ENCODE measurements at places on chromosomes 12 and 14.

- no peak for DNase-seq
Observed at GRCh38 chr14:67311868-67312267, 47.7 kb downstream of the ATP6V1D start.

DNA sequence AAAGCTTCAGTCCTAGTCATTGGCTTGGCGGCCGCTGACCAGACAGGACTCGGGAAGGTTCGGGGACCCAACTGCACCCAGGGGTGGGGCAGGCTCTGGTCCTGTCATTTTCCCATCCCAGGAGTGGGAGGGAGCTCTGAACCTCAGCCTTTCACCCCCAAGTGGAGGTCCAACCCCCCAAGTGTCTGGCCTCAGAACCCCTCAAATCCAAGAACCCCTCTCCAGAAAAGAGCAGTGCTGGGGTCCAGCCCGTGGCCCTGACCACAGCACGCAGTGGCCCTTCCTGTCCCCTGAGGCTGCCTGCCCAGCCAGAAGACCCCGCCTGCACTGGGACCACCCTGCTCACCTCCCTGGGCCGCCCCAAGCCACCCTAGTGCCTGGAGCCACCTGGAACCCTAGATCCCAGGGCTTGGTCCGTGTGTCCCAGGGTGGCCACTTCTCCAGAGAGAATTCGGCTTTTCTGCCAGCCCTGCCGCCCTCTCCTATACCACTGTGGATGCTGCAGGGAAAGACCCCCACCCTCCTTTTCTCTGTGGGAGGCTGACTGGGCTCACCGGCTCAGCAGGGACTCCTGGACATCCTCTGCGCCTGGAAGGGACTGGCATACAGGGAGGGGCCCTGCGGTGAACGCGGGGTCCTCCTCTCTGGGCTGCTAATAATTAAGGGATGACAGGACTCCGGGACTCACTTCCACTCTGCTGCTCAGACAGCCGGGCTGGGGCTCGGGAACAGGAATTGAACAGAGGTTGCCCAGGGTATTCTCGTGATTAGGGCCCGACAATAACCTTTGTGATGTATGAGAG is 326.9 kb upstream of the SFSWAP start:
- no peak for DNase-seq

DNA sequence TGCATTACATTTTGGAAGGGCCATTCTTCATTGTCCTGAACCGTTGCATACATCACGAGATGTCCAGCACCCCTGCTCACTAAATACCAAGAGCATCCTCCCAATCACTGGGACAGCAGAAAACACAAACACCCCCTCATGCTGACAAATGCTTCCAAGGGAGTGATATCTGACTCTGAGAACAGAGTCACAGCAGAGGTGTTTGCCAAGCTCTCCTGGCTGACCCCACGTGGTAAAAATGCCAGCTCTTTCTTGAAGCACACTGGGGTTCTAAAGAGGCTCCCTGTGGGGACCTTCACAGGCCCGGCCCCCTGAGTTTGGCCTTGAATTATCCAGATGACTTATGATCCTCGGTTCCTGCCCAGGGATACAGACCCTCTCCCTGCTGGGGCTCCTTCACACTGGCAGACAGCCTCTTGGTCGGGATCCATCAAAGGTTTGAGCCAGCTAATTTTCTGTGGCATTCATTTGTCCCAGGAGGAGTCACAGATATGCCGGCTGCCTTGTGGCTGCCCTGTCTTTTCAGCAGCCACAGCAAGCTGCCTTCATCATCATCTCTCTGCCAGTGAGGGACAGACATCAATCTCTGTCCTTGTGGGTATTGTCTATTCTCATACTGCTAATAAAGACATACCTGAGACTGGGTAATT is 43.1 kb upstream of the PSMC1 start:
- no peak for DNase-seq

GRCh38 chr12:90275088-90275487 is 566.5 kb upstream of the ATP2B1 start:
- no peak for DNase-seq

DNA sequence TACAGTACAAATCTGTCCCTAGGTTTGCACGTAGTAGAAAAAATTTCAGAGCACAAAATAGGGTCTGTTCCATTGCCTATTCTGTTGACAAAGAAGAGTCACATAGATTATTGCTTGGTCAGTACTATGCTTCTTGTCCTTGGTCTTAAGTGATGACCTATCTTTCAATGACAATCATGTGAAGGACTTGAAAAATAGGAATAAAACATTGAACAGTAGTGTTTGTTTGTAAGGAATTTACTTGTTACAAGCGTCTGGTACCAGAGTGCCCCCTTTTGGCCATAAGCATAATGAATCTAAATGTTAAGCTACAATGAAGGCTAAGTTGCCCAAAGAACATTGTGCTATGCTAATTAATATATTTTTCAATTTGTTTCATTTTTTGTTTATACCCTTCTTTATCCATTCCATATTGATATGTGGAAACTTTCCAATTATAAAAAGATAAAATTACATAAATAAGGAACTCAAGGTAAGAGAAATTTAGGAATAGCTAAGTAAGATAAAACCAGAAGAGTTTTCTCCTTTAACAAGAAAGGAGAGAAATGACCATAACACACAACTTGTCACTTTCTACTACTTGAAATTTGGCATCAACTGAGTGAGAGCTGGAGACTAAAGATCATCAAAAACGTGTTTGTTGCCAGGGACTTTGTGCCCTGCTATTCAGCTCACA is 204.7 kb downstream of the EPS8 start:
- no peak for DNase-seq

DNA sequence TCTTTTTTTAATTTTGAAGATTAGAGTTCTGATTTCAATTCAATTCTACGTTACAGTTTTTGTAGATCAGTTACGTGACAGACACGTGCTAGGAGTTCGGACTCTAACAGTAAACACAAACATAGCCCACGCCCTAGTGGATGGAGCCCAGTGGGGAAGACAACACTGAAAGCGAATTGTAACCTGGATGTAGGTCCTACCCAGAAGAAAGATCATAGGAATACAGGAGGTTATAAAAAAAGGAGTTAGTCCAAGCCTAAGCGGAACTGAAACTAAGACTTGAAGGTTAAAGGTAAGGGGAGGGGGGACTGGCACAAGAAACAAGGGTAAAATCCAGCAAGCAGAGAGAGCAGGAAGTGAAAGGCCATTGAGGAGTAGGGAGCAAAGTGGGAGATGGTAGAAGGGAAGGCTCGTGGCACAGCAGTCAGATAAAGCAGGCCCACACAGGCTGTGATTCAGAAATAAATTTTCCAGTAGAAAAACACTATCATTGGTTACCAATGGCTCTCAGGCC is 15.7 kb upstream of the CRY1 start:
- no peak for DNase-seq

DNA sequence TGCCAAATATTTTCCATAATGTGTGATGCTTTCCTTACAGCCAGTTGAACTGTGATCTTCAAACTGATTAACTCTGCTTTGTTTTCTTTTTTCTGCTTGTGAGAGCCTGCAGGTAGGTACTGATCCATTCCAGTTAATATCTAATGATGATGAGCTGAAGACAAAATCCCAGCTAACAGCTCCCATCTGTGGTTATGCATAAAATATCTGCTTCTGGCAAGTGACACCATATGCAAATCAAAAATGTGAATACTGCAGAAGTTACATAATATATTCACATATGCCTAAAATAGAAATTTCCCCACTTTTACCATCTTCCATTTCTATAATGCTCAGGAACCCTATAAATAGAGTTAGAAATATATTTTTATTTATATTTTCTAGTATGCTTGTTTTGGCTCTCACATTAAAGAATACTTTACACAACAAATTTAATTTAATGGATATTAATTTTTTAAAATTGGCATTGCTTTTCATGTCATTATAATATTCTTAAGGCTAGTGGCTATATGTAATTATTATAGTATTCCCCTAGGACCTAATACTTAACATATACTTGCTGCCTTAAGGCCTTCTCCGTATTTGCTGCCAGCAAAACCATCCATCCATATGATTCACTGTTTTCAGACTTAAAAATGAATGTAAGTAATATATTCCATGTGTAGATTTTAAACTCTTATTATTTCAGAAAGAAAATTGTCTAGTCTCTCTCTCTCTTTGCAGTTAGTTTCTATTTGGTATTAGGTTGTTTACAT is 83.8 kb downstream of the CCER1 start:
- DNase-seq = no peak

- DNase-seq = no peak
Observed at GRCh38 chr14:96097752-96098151, 58.6 kb downstream of the C14orf132 start.

- no peak for DNase-seq
Observed at GRCh38 chr14:53719536-53719935, 237.1 kb downstream of the BMP4 start.

DNA sequence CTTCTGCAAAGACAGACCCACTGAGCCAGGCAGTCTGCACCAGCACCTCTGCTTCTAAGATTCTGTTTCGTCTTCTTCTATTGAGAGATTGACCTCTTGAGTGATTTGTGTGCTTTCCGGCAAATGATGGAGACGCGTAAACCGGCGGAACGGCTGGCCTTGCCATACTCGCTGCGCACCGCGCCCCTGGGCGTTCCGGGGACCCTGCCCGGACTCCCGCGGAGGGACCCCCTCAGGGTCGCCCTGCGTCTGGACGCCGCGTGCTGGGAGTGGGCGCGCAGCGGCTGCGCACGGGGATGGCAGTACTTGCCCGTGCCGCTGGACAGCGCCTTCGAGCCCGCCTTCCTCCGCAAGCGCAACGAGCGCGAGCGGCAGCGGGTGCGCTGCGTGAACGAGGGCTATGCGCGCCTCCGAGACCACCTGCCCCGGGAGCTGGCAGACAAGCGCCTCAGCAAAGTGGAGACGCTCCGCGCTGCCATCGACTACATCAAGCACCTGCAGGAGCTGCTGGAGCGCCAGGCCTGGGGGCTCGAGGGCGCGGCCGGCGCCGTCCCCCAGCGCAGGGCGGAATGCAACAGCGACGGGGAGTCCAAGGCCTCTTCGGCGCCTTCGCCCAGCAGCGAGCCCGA is 703 bp downstream of the ASCL4 start:
- no peak for DNase-seq

- DNase-seq = no peak
Observed at GRCh38 chr14:59333668-59334067, 131.5 kb downstream of the GPR135 start.

GRCh38 chr14:84825481-84826251 is 704.3 kb upstream of the FLRT2 start:
- no peak for DNase-seq

- DNase-seq = no peak
Observed at GRCh38 chr12:41724216-41724615, 420.5 kb downstream of the GXYLT1 start.

DNA sequence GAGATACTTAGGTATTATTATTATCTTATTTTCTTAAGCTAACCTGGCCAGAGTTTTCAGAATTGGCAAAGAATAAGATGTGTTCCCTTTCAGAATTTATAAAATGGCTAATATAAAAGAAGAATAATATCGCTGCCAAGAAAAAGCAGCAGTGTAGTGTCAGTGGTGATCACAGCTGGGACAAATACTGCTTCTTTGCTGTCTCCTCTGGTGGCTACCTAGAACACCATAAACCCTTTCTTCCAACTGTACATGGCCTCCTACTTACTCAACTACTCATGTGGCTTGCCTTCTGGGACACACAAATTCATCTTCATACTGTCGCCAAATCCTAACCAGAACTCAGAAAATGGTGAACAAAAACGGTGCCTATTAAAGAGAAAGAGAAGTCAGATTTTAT is 72.7 kb downstream of the MED13L start:
- no peak for DNase-seq

DNA sequence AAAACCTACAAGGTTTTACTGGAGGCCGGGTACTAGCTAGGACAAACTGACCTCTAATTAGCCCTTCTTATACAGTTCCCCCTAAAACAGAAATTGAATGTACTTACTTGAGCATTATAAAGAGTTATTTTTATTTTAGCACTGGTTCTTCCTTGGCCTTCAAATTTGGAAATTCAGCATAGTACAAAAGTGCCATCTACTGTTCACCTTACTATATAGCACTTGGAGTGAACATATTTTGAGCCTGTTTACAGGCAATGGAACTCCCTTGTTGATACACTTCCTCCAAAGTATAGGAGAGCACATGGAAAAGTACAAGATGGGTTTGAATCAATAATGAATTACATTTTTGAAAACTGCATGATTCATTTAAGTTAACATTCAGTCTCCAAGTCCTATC is 3.9 kb upstream of the POC1B start:
- DNase-seq = no peak

DNA sequence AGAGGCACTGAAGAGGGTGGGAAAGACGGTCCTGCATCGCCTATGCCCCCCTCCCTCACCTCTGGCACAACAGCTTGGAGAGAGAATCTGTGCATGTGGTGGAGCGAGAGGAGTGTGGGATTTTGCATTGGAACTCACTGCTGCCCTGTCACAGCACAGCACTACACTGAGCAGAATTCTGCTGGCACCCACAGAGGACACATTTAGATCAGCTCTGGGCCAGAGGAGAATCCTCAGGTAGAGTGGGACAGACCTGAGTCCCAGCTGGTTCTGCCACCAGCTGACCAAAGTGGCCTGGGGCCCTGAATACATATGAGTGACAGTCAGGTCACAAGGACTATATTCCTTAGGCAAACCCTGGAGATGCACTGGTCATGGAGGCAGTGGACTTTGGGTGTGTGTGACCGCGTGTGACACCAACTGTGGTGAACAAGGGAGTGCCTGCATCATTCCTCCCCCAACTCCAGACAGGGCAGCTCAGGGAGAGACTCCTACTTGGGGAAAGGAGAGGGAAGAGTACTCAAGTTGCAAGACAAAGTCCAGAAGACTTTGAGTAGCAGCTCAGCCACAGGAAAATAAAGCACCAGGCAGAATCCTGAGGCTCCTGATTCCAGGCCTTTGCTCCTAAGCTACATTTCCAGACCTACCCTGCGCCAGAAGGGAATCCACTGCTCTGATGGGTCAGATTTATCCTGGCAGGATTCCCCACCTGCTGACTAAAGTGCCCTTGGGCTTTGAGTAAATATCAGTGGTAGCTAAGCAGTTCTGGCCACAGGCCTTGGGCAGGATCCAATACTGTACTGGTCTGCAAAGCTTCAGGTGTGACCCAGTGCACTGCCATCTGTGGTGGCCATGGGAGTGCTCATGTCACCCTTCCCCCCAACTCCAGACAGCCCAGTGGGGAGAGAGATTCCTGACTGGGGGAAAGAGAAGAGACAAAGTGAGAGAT is 10.6 kb upstream of the ACOT1 start:
- no peak for DNase-seq

- no peak for DNase-seq
Observed at GRCh38 chr12:64395739-64396138, 5.2 kb upstream of the C12orf56 start.

DNA sequence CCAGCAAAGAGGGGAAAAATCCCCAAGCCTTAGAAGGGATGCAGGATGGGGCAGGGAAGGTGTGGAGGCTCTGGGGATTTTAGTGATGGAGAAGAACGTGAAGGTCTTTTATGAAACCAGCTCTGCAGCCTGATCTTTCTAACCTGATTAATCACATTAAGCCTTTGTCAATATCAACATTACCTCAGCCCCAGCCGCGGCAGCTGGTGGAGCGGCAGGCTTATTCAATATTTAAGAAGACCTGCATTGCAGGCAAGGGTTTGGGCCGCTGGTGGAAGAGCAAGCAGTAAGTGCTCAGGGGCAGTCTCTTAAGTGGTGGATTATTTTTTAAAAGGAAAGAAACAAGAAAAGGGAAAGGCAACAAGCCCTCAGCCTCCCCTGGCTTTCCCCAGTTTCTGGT is 16.6 kb downstream of the RPH3A start:
- no peak for DNase-seq

GRCh38 chr14:22610931-22611330 is 12.8 kb downstream of the ABHD4 start:
- DNase-seq = no peak

All from activated T-helper 9 cell treated with anti-CD3 and anti-CD28 coated beads, Interleukin-2, amount 50 U/mL, for 16 hours (primary cell).